RKO (cell line): ENCODE measurements at places on chromosomes 5 and 9.

GRCh38 chr5:146599261-146599660 lies 83.3 kb upstream of the GPR151 start:
- no peak for DNase-seq

- no peak for DNase-seq
Observed at GRCh38 chr5:170449232-170449631, 54.6 kb upstream of the KCNIP1 start.

DNA sequence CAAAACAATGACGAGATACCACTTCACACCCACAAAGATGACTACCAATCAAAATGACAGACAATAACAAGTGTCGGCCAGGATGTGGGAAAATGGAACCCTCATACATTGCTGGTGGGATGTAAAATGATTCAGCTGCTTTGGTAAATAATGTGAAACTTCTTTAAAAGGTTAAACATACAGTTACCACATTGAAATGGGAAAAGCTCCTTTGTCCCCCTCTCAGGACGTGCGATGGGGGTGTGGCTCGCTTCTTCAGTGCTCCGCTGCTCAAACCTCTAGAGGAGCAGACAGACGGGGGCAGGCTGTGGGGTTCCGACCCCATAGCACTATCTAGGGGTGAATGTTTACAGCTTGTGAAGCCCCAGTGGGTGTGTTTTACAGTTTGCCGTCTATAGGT lies 8.0 kb upstream of the PLPP6 start:
- DNase-seq: no peak

DNA sequence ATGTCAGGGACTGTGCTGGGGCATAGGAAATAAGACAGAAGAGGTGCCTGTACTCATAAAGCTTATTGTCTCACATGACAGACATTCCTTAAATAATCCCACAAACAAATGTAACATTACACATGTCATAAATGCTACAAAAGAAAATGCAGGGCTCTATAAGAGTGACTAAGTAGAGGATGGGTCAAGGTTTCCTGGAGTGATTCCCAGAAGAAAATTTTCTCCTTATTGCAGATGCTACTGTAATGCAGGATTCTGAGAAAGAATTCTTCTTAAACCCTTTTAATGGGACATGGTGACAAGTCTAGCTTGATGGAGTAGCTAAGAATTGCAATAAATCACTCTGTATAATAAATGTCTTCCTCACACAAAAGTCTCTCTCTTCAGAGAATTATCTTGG lies 55.7 kb downstream of the SH3TC2 start:
- no peak for DNase-seq

- peak; percentile 67 for DNase-seq
Observed at GRCh38 chr5:90783460-90784333, 225.1 kb downstream of the ADGRV1 start.

DNA sequence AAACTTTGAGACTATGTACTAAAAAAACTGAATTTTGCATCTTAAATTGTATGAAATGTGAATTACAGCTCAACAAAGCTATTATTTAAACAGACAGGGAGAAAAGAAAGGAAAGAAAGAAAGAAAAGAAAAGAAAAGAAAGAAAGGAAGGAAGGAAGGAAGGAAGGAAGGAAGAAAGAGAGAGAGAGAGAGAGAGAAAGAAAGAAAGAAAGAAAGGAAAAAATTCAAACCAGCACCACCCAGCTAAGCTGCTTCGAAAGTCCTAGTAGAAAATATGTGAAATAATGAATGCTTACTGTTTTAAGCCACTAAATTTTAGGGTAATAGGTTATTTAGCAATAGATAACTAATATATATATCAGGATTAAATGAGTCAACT lies 31.7 kb upstream of the CDK5RAP2 start:
- no peak for DNase-seq

GRCh38 chr5:104626122-104626521 lies 1063.5 kb upstream of the NUDT12 start:
- no peak for DNase-seq

- DNase-seq: no peak
Observed at GRCh38 chr5:98231089-98231488, 542.4 kb upstream of the RGMB start.
